ENCODE measurements at places on chromosomes 16 and 17. TPM values are rescaled to one million over a fixed set of nuclear protein-coding genes. Genes with fewer than 3 reads are reported as not detected.

GRCh38 chr17:80820331-80820730 lies 171.3 kb upstream of the CHMP6 start:
- H3K27ac ChIP-seq: no peak overlapping the region
- no peak for DNase-seq
- no peak overlapping the region for H3K4me3 ChIP-seq
- no peaks in the 10 kb centered on the region for H3K27me3 ChIP-seq
- H3K36me3 ChIP-seq: peaks cover 6% of the 10 kb centered on the region

DNA sequence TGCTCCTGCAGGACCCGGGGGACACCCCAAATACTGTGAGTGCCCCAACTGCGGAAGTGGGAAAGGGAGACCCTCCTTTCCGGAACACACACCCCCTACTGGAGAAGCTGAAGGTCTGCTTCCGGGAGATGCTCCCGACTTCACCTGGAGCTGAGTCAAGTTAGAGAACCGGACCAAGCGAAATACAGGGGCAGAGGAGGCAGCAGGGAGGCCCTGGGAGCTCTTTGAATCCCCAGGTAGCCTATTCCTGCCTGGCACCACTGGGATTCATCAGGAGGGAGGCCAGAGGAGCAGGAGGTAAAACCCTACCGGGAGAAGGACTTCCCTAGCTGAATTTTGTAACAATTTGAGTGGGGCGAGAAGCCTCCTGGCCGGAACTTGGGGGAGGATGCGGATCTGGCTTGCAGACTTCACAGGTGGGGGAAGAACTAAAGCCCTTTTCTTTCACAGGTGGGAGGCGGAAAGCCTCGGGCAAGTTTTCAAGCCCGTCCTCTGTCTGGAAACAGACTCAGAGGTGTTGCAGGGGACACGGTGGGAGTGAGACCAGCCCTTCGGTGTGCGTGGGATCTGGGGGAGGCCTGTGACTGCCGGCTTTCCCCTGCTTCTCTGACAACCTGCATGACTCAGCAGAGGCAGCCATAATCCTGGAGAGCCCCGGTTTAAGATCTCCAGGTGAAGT lies 22.4 kb upstream of the TEKT1 start:
- H3K27ac ChIP-seq: no peak overlapping the region
- peak overlapping the region; percentile 24 for H3K4me3 ChIP-seq
- H3K27me3 ChIP-seq: no peaks in the 10 kb centered on the region
- no peaks in the 10 kb centered on the region for H3K4me1 ChIP-seq

Gene CHRNE
- total RNA-seq: 0.83 TPM

DNA sequence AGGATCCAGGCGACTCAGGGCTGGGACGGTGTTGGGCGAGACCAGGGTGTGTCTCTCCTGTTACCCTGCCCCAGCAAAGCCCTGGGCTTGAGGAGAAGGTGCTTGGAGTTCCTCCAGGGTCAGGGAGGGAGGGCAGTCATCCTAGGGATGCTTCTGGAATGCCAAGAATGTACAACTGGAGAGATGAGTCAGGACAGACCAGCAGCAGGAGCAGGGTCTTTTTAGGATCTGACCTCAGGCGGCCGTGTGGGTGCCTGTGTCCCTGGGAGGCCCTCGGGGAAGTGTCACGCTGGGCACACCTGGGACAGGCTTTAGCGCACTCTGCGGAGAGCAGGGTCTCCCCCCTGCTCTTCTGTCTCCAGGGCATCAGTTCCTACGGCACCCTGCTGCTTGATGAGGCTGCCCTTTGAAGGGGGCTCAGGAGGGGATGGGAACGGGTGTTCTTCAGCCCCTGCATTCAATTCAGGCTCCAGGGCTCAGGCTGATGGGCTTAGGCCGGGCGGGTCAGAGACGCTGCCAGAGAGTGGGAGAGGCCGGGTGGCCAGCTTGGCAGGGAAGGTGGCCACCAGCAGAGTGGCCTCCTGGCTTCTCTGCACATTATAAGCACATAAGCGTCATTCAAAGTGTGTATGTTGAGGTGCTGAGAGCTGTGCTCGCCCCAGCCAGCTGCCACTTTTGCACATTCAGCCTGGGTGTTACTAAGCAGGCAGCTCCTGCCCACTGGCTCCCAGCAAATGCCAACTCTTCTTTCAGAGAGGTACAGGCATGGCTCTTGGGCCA lies 8.4 kb upstream of the MTSS2 start:
- no peaks in the 10 kb centered on the region for H3K36me3 ChIP-seq
- no peak for DNase-seq
- peaks cover 72% of the 10 kb centered on the region for H3K4me1 ChIP-seq
- H3K27me3 ChIP-seq: no peaks in the 10 kb centered on the region
- H3K27ac ChIP-seq: no peak overlapping the region
- H3K4me3 ChIP-seq: no peak overlapping the region

GRCh38 chr16:22358000-22358399 lies 16.4 kb downstream of the CDR2 start:
- peak overlapping the region; percentile 24 for H3K27ac ChIP-seq
- H3K27me3 ChIP-seq: no peaks in the 10 kb centered on the region
- H3K4me1 ChIP-seq: peaks cover 38% of the 10 kb centered on the region
- peaks cover 4% of the 10 kb centered on the region for H3K36me3 ChIP-seq

Gene CCL2
- total RNA-seq: 30.0 TPM

Gene GPR179
- not detected for total RNA-seq

Gene PHOSPHO1
- total RNA-seq: not detected

DNA sequence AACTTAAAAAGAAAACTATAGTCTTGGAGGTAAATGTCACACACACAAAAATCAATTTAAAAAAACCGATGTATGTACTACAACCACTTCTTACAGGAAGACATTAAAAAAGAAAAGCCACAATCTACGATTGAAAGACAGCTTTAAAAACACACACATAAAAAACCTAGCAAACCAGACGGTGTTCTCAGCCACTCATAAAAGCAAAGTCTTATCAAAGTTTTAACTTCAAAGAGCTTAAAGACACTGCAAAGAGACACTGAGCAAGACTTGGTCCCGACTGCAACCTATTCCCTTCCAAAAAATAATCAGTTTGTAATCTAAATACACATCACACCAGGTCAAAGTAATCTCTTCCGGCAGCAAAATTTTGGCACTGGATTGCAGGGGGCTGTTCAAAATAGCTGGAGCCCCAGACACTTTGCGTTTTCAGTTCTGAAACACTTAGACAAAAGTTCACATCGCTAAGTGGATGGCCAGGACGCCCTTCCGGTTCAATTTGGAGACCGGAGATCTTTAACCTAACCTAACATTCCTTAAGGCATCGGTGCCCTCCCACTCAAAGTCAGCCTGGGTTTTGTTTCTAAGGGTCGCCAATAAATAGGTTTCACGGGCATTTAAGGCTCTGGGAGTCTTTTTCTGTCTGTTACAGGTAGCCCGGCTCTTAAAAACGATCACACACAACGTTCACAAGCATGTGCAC lies 2.6 kb downstream of the ZCCHC14 start:
- peaks cover 61% of the 10 kb centered on the region for H3K4me1 ChIP-seq
- peak; percentile 10 for DNase-seq
- H3K27ac ChIP-seq: peak overlapping the region; percentile 37
- H3K27me3 ChIP-seq: no peaks in the 10 kb centered on the region
- H3K36me3 ChIP-seq: no peaks in the 10 kb centered on the region

GRCh38 chr16:66961914-66962313 lies 848 bp downstream of the CES3 start:
- no peak overlapping the region for H3K27ac ChIP-seq
- no peaks in the 10 kb centered on the region for H3K36me3 ChIP-seq
- no peak overlapping the region for H3K4me3 ChIP-seq
- no peaks in the 10 kb centered on the region for H3K27me3 ChIP-seq

DNA sequence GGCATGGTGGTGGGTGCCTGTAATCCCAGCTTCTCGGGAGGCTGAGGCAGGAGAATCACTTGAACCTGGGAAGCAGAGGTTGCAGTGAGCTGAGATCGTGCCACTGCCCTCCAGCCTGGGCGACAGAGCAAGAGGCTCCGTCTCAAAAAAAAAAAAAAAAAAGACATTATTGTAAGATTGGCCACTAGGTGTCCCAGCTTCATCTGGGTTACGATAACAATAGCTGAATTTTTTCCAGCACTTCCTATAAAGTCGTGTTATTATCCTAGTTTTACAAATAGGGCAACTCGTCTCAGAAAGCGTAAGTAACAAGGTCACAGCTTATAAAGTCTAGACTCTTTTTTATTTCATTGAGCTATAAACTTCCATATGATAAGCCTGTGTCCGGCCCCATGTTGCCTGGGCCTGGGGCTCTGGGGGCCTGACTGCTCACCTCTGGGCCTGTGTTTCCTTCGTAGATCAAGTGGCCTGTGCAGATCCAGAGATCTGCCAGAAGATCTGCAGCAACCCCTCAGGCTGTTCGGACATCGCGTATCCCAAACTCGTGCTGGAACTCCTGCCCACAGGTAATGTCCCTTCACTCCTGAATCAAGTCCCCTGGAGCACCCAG lies 60.5 kb downstream of the SLC5A11 start:
- no peak overlapping the region for H3K27ac ChIP-seq
- H3K4me3 ChIP-seq: no peak overlapping the region
- no peaks in the 10 kb centered on the region for H3K4me1 ChIP-seq
- no peaks in the 10 kb centered on the region for H3K36me3 ChIP-seq
